DMS153 (cell line): ENCODE measurements at places on chromosomes 2 and 18.
A peak's percentile ranks its signal among the peaks of the same experiment; 100 is the strongest.

DNA sequence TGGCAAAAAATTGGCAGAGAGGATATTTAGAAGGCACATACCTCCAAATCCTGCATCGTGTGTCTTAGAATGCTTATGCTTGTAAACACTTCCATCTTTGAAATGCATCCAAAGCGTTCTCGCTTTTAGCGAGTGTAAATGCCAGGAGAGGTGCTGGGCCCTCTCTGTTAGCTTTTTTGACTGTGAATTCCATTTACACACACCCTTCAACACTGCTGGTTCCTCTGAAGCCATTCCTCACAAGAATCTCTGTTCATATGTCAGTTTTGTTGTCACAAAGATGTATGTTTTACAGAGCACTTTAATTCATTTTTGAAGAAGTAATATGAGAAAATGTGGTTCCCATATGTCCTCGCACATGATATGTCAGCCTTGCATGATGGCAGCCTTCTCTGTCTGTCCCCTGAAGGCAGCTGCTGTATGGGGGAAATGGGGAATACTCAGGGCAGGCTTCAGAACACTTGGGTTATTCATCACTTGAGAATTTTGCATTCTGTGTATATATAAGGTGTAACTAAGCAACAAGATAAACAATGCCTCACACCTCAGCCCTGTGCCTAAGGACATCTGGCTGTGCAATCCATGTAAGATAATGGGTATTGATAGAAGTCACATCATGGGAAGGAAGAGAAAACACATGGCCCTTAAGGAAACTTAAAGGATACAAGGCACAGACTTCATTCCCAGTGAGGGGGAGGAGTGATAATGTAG lies 52.3 kb downstream of the RAB27B start:
- DNase-seq = no peak

- no peak for DNase-seq
Measured at GRCh38 chr18:55269622-55270021, 310.4 kb upstream of the CCDC68 start.

GRCh38 chr2:226991663-226992062 lies 155.8 kb downstream of the RHBDD1 start:
- no peak for DNase-seq

DNA sequence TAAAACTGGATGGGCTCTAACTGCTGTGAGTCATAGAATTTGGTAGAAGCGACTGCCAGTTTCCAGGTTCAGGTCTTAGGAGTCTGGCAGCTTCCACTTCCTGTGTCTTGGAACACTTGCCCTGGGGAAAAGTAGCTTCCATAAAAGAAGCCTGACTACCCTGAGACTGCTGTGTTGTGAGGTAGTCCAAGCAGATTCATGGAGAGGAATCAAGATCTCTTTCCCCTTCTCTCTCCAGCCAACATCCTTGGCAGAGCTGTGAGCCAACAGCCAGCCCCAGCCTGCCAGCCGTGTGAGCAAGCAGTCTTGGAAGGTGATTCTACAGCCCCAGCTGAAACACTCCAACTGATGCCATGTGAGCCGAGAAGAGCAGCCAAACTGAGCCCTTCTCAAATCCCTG lies 33.7 kb downstream of the SLC20A1 start:
- DNase-seq = no peak

DNA sequence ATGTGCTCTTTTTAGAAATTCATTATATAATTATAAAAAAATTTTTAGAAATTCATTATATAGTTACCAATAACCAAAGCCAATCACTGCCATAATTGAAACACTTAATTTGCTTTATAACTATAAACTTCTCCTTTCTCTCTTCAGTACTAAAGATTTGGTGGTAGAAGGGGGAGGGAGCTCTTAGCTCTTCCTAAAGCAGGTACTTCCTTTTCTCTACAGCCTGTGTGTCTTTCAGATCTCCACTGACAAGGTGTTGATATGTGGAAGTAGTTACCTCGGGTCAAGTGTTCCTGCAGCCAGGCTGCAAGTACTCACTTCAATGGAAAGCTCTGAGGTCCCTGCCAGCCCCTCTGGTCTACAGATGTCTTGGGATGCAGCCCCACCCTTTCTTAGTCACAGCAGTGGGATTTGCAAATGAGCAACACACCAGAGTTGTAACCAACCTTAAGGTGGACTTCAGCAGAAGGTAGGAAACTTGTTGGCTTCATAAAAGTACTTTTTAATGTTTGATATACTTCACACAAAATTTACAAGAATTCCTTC lies 690.0 kb downstream of the ARHGAP15 start:
- DNase-seq = no peak

- DNase-seq = no peak
Measured at GRCh38 chr2:28442328-28442727, 49.7 kb downstream of the FOSL2 start.

DNA sequence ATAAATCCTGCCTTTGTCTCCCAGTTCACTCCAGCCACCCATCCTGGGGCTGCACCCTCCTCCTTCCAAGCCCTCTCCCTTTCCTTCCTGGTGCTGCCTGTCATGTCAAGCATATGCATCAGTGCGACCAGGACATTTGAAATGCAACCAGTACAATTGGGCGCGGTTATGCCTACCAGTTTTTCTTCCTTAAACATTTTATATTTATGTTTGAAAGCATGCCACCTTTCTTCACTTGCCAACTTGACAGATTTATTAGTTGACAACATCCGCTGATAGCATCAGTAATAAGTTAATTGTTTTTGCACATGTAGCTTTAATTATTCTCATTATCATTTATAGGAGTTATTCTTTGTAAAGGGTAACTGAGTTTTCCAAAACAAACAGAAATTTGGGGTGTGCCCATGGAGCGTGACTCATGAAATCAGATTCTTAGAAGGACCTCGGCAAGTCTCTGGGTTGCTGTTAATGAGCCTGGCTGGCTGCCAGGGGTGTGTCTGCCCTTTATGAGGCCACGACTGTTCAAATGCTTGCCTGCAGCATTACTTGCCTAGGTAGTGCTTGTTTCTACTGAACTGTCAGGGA lies 32.8 kb upstream of the IL1B start:
- DNase-seq = peak; percentile 90

- no peak for DNase-seq
Measured at GRCh38 chr18:59861009-59861408, 38.8 kb upstream of the PMAIP1 start.

DNA sequence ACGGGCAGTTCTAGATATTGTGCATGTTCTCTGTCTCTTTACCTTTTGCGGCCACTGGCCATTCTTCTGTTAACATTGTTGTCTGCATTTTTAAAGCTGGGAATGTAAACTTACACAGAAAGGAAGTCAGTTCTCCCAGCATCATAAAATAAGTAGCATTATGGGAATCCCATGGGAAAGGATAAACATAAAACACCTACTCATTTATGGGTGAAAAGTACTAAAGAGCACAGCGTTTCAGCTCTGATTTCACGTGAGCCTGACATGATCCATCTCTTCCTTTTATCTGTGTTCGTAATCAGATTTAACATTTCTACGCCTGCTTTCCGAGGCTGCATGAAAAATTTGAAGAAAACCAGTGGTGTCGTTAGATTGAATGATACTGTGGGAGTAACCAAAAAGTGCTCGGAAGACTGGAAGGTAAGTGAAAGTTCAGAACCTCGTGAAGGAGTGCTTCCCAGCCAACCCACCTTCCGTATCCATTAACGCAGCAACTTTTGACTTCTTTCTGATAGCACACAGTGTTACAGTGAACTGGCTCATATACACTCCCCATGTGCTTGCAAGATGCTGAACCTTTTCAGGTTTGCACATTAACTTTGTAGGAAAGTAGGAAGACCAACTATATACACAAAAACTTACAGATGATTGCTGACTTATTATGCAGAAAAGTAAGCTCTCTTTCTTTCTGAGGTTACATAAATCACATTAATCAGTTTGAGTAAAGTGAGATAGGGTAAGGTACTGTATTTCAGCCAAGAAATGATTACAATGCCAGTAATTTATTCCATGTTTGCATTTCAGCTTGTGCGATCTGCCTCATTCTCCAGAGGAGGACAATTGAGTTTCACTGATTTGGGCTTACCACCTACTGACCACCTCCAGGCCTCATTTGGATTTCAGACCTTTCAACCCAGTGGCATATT lies 86.5 kb upstream of the TTC39C start:
- DNase-seq = no peak

GRCh38 chr2:174009488-174010223 lies 44.5 kb upstream of the SP3 start:
- no peak for DNase-seq

GRCh38 chr2:27636766-27637165 lies 7.9 kb downstream of the GPN1 start:
- DNase-seq = no peak

DNA sequence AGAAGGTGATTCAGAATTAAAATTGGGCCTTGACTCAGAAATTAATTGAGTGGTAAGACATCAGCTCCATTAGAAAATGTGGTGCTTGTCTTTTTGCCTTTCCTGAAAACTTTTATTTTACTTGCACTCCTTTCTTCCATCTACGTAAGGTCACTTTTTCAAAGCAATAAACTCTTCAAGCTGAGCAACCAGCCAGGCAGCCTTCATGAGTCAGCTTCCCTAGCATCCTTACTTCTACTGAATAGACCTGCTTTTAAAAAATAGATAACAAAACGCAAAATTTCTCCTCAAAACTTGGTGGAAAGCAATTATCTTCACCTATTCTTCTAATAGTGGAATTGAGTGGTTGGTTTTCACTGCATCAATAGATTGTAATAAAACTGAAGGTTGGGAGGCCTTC lies 504.2 kb downstream of the ARHGAP15 start:
- DNase-seq = no peak

DNA sequence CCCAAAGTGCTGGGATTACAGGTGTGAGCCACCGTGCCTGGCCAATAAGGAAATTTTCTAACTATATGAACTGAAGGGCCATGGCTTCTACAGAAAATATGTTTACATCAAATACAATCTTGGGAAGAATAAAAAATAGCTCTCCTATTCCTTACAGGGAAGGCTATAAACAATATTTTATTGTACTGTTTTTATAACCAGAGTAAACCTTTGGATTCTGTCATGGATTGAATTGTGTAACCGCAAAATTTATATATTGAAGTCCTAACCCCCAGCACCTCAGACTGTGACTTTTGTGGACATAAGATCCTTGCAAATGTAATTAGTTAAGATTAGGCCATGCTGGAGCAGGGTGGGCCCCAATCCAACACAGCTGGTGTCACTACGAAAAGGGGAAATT lies 8.3 kb downstream of the HSBP1L1 start:
- DNase-seq = no peak

- no peak for DNase-seq
Measured at GRCh38 chr2:218340656-218341055, 16.0 kb upstream of the CATIP start.

GRCh38 chr2:159326569-159327255 lies 40.2 kb upstream of the WDSUB1 start:
- DNase-seq = no peak

DNA sequence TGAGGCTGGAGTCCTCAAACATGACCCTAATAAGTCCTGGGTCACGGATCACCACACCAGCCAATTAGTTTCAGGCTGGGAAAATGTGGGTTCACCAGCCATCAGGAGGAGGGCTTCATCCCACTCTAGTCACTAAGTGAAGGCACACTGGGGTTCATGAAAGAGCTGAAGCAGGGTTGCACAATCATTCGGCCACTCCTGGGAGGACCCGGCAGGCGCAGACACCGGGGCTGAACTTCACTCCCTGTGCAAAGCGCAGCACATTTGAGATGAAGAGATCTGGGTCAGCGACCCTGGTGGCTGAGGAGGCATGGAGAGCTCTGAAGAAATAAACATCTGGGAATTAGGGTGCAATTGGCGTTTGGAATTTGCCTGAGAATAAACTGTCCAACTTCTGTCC lies 684.4 kb upstream of the SALL3 start:
- DNase-seq = no peak

GRCh38 chr18:6652098-6652497 lies 77.4 kb upstream of the ARHGAP28 start:
- DNase-seq = no peak

DNA sequence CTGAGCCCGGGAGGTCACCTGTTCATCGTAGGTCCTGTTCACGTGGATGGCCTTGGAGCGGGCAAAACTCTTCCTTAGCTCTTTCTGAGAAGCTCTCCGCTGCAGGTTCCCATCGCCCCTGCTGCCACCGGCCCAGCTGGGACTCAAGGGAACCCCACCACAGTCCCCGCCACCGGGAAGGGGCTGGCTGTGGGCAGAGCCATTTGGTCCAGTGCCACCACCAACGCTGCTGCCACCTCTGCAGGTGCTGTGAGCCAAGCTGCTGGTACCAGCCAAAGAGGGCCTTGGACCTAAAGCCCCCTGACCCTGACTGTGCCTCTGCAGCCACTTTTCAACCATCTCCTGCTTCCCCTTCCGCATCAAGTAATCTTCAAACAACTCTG lies 586 bp downstream of the PDE11A start:
- no peak for DNase-seq

DNA sequence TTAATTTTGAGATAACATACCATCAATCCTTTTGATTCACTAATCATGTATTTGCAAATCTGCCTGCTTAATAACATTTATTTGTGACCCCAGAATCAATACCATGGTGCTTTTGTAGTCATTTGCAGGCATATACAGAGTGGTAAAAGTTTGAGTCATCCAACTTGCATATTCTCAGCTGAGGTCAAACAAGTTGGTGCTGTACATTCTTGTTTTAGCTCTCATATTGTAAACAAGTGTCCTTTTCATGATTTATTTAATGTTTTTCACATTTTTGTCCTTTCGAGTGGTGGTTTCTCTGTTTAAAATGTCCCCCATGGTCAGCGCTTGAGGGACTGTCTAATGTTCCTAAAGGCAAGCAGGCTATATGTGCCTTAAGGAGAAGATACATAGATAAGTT lies 17.5 kb downstream of the RAB27B start:
- no peak for DNase-seq

DNA sequence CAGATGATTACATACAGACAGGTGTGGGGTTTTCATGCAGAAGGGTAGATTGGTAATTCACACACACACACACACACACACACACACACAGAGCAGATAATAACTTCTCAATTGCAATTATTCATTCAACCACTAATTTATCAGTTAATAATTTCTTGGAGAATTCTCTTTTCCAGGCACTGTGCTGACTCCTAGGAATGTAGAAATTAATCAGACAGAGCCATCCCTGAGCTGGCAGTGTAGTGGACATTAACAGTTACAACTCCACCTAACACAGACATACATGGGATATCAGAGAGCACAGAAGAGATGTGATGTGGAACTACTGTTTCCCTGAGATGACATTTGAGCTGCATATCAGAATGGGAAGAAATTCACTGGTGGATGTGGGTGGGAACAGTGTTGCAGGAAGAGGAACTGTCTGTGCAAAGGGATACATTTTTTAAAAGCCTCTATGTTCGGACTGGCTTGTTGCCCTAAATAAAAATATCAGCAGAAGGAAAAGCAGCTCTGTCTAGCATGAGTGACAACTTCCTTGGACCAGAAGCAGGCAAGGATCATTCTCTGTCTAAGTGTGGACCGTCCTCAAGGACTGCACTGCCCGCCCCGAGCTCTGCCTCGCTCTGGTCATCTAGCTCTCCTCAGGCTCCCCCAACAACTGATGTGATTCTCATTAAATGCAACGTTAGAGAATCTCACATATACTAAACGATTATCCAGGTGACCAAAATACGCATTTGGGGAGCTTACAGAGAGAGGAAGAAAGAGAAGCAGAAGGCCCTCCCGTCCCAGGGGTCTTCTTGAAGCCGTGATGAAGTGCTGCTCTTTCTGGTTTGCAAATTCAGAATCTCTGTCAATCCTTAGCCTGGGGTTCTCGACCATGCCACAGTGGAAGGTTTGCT lies 173.4 kb upstream of the TRIB2 start:
- DNase-seq = no peak
